ENCODE measurements at places on chromosomes 6 and 20.

GRCh38 chr20:40962733-40963504 is 65.7 kb upstream of the TOP1 start:
- no peaks in the 10 kb centered on the region for H3K36me3 ChIP-seq
- peak; percentile 80 for DNase-seq
- no peak overlapping the region for H3K27ac ChIP-seq
- H3K27me3 ChIP-seq = no peaks in the 10 kb centered on the region
- no peak overlapping the region for H3K4me3 ChIP-seq

GRCh38 chr6:20778912-20779311 is 244.7 kb downstream of the CDKAL1 start:
- H3K4me3 ChIP-seq = no peak overlapping the region
- no peaks in the 10 kb centered on the region for H3K36me3 ChIP-seq
- H3K27ac ChIP-seq = no peak overlapping the region
- no peak for DNase-seq
- no peaks in the 10 kb centered on the region for H3K4me1 ChIP-seq
- no peaks in the 10 kb centered on the region for H3K27me3 ChIP-seq

- peak overlapping the region; percentile 27 for H3K27ac ChIP-seq
- H3K4me1 ChIP-seq = no peaks in the 10 kb centered on the region
- H3K36me3 ChIP-seq = peaks cover 10% of the 10 kb centered on the region
- H3K27me3 ChIP-seq = no peaks in the 10 kb centered on the region
- peak; percentile 50 for DNase-seq
Observed at GRCh38 chr20:31708736-31709534, 13.7 kb downstream of the BCL2L1 start.

- H3K4me1 ChIP-seq = no peaks in the 10 kb centered on the region
- no peaks in the 10 kb centered on the region for H3K36me3 ChIP-seq
- no peaks in the 10 kb centered on the region for H3K27me3 ChIP-seq
- no peak for DNase-seq
Observed at GRCh38 chr6:158861686-158862381, 42.7 kb upstream of the EZR start.

- H3K27ac ChIP-seq = no peak overlapping the region
- no peak overlapping the region for H3K4me3 ChIP-seq
- DNase-seq = no peak
- no peaks in the 10 kb centered on the region for H3K4me1 ChIP-seq
- H3K36me3 ChIP-seq = no peaks in the 10 kb centered on the region
- no peaks in the 10 kb centered on the region for H3K27me3 ChIP-seq
Observed at GRCh38 chr6:44593539-44593944, 206.0 kb downstream of the CDC5L start.

GRCh38 chr20:14219801-14220461 is 117.5 kb downstream of the FLRT3 start:
- H3K36me3 ChIP-seq = no peaks in the 10 kb centered on the region
- peak; percentile 48 for DNase-seq
- no peaks in the 10 kb centered on the region for H3K4me1 ChIP-seq
- H3K4me3 ChIP-seq = no peak overlapping the region
- no peak overlapping the region for H3K27ac ChIP-seq

DNA sequence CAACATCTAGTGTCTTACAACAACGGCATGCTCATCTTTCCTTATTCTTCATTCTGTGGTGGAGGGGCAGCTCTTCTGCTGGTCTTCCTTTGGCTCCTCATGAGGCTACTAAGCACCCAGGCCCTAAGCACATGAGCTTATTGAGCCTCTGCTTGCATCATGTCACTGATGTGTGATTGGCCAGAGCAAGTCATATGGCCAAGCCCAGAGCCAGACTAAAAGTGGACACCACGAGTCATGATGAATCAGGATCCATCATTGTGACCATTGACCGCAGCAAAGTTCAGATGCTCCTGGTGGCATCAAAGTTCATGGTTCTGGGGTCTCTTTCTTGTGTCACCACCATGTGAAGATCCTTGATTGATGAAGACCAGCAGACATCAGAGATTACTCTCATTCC is 192.0 kb upstream of the FOXA2 start:
- no peaks in the 10 kb centered on the region for H3K27me3 ChIP-seq
- no peak for DNase-seq
- H3K4me3 ChIP-seq = no peak overlapping the region
- no peak overlapping the region for H3K27ac ChIP-seq

- no peaks in the 10 kb centered on the region for H3K27me3 ChIP-seq
- no peak overlapping the region for H3K27ac ChIP-seq
- H3K4me3 ChIP-seq = no peak overlapping the region
- no peak for DNase-seq
- H3K4me1 ChIP-seq = peaks cover 4% of the 10 kb centered on the region
- peaks cover 31% of the 10 kb centered on the region for H3K36me3 ChIP-seq
Observed at GRCh38 chr20:47230811-47231256, 125.7 kb downstream of the ZMYND8 start.

Data from sigmoid colon (tissue), 7 donors.